ENCODE measurements at places on chromosomes 3 and 15. TPM values are rescaled to one million over a fixed set of nuclear protein-coding genes. Genes with fewer than 3 reads are reported as not detected.

SLC2A2 gene
- under 0.01 TPM for total RNA-seq

GOLGA8O gene
- 0.43 TPM for total RNA-seq

CHDH gene
- 0.32 TPM for total RNA-seq

STAC gene
- 0.32 TPM for total RNA-seq

LAMB2 gene
- total RNA-seq = 378 TPM

CCDC33 gene
- total RNA-seq = 0.86 TPM

CSPG5 gene
- 0.32 TPM for total RNA-seq
